ENCODE measurements at places on chromosomes 11 and 22.

DNA sequence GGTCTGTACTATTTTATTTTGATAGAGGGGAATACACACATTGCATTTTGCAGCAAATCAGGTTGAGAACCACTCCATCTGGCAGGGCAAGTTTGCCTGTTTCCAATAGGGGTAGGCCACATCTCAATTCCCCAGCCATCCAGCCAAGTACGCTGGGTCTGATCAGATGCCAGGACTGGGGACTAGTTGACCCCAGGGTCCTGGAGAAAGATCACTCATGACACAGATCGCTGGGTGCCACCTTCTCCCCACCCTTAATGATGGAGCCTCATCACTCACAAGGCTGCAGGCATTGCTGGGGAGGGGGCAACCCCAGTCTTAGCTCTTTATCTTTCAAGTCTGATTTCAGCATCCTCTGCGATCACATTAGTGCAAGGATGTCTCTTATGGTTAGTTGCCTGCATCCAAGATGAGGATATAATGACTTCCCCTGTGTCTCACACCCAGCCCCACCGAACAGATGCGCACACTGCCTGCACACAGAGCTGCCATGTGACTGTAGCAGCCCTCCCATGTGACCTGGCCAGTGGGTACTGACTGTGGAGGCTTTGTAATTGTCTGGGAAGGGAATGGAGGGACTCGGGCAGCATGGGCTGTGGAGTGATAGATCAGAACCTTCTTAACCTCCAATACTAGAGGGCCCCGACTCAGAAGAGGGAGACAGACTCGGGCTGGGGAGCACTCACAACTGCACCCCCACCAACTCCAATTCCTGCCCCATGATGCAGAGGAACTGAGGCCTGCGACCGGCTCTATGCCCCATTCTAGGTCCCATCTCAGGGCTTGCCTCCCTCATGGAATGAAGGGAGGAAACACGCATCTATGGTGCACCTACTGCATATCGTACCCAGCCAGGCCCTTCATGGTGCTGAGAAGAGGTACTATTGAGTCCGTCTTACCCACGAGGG is 155.8 kb downstream of the DSCAML1 start:
- DNase-seq, result no peak

- DNase-seq, result no peak
Observed at GRCh38 chr11:67366546-67366945, 6.9 kb downstream of the CLCF1 start.

GRCh38 chr11:122242731-122243130 is 126.7 kb upstream of the BLID start:
- no peak for DNase-seq

GRCh38 chr11:61551634-61552033 is 29.2 kb downstream of the SYT7 start:
- DNase-seq, result no peak

DNA sequence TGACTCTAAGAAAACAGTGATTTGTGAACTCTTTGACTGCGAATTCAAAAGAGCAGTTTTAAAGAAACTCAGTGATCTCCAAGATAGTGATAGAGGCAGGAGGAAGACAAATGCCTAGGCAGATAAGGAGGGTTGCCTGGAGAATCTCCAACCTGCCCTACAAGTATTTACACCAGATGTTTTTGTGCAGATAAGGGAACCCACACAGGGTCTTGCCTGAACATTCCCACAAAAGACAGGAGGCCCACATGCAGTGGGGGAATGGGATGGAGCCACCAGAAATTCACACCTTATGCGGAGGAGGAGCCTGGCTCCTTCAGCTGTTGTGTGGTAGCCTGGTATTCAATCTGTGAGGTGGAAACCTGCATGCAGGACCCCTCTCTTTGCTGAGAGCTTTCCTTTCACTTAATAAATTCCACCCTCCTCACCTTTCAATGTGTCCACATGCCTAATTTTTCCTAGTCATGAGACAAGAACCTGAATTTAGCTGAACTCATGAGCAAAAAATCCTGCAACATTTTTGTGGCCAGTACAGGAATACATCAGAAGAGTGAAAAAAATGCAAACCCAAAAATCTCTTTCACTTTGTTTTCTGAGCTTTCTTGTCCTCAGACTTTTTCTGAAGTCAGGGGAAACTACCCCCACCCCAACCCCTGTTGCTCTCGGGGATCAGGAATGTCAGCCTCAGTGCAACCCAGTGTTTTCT is 8.1 kb upstream of the GLYAT start:
- no peak for DNase-seq

DNA sequence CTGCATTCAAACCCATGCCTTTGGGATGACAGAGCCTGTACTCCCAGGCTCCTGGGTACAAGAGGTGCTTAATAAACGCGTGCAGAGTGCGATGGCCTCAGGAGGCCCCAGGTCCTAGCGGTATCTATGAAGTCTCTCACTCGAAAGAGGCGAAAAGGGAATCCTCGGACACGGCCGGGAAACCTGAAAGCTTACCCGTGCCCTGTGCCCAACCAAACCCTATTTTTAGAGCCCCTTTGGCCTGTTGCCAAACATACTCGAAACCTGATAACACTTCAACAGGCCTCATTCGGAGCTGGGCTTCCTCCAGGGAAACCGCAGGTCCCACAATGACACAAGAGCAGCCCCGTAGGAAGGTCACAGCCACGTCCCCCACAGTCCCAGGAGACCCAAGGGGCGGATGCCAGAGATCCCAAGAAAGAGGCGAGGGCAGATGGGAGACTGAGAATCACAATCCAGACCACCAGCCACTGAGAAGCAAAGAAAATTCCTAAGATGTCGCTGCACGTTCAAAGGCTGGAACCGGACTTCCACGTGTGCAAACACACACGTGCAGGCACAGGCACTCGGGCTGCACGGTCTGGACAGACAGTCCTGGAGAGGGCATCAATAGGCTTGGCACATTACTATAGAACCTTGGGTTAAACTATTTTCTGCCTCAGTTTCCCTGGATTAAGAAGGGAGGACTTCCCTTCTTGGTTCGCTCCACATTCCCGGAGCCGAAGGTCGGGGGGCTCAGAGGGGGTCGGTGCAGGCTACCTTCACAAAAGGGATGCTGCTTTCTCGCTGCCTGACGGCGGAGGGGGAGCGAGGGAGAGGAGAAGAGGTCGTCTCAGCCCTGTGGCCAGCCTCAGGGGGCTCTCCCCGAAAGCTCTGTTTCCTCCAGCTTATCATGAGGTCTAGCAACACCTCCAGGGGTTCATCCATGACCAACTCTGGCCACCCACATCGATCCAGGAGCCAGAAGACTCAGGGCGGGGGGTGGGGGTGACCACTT is 8.2 kb downstream of the PDGFB start:
- DNase-seq, result no peak

Data from SHP77 treated with DMSO at 0.1 percent for 48 hours (cell line).